ENCODE measurements at places on chromosomes 1 and 21.

DNA sequence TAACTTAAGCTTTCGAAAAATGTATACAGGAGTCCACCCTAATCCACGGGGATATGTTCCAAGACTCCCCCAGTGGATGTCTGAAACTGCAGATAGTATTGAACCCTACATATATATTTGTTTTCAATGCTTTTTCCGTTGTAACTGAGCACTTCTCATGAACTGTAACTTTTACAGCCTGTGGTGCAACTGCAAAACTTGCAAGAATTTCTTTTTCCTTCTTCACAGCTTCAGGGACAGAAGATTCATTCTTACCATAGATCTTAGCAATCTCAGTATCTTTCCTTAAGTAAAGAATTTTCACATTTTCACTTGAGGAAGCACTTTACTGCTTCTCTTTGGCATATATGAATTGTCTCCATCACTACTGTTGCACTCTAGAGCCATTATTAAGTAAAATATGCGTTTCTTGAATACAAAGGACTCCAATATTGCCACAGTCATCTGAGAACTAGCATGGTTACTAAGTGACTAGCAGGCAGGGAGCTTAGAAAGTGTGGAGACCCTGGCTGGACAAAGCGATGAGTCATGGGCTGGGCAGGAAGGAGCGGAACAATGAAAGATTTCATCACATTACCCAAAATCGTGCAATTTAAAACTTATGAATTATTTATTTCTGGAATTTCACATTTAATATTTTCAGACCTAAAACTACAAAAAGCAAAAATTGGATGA is 14.1 kb downstream of the DPYD start:
- peak; percentile 90 for DNase-seq

DNA sequence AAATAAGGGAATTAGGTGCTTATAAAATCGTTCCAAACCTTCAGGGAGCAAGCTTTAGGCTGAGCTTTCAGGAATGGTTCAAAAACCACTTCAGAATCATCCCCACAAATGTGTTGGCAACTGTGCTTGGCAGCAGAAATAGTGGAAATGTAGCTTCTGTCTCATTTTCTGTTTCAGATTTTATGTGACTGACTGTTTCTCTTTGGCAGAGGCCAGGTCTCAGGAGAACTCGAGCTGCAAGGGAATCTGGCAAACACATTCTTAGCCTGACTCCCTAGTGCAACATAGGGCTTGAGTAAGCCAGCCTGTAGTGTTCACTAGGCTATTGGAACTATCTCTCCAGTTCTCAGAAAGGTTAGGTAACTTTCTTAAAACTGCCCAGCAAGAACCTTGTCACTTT is 128.6 kb downstream of the PLA2G4A start:
- no peak for DNase-seq

DNA sequence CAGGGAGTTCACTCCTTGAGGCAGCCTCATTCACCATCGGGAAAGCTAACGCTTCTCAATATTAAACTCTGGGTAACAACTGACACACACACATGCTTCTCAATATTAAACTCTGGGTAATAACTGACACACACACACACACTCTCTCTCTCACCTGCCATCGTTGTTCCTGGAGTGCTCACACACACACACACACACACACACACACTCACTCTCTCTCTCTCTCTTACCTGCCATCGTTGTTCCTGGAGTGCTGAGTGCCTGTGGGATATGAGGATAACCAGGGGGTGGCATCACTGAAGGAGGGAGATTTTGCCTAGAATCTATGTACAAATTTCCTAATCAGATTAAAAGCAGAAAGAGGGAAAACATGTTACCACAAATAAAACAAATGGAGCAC is 17.1 kb upstream of the GUCA2A start:
- no peak for DNase-seq

DNA sequence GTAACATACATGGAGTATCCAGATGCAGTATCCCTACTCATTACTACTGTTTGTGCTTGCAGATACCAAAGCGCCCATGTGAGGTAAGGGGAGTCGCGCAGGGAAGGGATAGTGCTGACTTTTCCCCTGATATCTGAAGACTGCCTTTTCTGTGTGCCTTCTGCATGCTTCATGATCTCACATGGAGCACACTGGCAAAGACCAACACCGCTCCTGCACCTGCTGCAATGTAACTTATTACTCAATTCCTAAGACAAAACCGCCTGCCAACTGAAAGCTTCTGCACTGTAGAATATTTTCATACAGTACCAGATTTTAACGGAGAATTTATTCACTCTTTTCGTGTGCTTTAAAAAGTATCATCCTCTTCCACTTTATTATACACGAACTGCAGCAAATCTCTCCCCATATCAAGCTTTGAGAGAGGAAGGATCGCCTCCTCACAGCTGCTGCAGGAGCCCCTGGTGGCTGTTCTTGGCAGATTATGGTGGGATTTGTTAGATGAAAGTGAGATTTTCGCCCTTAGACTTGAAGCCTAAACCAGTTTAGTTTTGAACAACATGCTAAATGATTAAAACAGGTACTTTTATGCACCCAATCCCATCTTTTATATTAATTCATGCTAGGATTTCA is 99.1 kb downstream of the PTPN14 start:
- DNase-seq = no peak

GRCh38 chr1:224490549-224491537 is 56.2 kb upstream of the WDR26 start:
- no peak for DNase-seq

GRCh38 chr21:31554511-31555022 is 104.9 kb upstream of the SOD1 start:
- peak; percentile 52 for DNase-seq

DNA sequence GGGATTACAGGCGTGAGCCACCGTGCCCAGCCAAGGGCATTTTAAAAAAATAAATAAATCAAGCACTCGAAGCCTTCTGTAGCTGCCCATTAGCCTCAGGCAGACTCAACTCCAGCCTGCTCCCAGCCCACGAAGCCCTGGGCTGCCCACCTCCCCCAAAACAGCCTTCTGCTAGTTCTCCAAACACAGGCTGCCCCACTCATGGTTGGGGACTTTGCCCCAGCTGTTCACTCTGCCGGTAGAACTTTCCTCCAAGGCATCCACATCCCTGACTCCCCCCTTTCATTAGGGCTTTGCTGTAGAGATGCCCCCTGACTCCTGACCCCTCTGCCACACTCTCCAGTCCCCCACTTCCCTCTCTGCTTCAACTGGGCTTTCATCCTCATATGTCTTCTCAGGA is 29.7 kb upstream of the LAPTM5 start:
- no peak for DNase-seq

GRCh38 chr1:109367626-109368025 is 30.1 kb downstream of the SORT1 start:
- no peak for DNase-seq

DNA sequence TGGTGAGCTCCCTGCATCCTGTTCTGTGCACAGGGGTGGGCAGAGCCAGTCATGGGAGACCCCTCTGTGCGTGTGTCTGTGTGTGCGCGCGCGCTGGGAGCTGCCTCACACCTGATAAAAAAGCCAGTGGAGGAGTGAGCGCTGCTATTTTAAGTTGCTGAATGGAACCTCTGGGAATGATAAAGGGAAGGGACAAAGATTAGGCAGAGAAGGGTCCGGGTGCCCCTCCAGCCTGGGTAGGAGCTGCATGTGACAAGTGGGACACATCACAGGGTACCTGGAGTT is 847 bp downstream of the ADORA1 start:
- DNase-seq = no peak

DNA sequence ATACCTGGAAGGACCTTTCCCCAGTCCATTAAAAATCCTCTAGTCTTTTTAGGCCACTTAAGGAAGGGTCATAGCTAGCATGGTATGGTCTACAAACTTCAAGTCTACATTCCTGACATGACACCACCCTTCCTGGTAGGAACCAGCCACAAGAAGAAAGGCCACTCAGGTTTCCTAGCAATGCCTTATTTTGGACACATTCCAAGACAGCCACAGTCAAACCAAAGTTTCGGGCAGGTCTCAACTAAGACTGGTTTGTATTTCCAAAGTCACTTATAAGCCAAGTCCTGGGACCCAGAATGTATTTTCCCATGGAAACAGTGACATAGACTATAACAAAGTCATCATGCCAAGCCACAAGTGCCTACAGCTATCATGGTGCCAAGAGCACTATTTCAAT is 50.6 kb upstream of the SLC44A3 start:
- no peak for DNase-seq
